ENCODE measurements at places on chromosomes 7 and 10.

DNA sequence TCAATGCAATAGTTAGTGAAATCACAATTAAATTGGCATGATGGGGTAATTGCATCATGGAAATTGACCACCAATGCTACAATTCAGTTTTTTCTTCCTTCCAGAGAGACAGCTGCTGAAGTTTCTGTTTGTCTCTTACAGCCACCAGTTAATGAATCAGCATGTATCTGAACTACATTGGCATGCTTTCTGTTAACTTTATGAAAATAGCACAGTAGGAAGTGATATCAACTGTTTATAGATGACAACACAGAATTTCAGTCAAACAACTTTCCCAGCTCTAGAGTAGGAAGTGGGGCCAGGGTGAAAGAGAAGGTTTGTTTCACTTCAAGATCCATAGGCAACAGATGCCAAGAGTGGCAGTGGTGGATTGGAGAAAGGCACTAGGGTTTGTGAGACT, 339.6 kb upstream of the VWC2 start:
- DNase-seq = no peak

DNA sequence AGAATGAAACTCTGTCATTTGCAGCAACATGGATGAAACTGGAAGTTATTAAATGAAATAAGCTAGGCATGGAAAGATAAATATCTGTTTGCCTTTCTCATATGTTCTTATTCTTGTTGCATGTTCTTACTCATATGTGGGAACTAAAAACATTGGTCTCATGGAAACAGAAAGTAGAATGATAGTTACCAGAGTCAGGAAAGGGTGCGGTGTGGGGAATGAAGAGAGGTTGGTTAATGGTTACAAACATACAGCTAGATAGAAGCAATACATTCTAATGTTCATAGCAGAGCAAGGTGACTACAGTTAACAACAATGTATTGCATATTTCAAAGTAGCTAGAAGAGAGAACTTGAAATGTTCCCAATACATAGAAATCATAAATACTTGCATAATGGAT, 105.1 kb downstream of the FAM107B start:
- DNase-seq = no peak

DNA sequence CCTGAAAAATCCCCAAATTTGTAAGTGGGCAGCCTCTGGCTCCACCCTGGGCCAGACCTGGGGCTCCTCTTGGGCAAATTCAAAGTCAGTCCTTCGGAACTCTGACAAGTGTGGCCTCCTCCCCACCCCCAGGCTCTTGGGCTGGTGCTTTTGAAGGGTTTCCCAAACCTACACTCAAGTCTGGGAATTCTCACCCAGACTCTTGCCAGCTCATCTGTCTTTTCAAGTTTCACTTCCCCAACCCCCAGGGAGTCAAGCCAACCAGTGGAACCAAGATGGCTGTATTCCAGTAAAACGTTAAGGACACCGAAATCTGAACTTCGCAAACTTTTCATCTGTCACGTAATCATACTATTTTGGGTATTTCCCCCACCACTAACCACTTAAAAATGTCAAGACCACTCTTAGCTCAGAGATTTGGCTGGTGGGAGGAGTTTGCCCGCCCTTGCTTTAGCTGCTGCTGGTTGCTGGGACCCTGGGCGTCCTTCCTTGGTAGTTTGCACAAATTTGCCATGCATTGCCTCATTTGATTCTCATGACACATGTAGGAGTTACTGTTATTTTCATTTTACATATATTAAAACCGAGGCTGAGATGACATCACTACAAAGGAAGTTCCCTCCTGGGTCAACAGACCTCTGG, 1.7 kb upstream of the MYO1G start:
- DNase-seq = no peak

- DNase-seq = no peak
Observed at GRCh38 chr7:102125127-102125596, 161.5 kb upstream of the SH2B2 start.

DNA sequence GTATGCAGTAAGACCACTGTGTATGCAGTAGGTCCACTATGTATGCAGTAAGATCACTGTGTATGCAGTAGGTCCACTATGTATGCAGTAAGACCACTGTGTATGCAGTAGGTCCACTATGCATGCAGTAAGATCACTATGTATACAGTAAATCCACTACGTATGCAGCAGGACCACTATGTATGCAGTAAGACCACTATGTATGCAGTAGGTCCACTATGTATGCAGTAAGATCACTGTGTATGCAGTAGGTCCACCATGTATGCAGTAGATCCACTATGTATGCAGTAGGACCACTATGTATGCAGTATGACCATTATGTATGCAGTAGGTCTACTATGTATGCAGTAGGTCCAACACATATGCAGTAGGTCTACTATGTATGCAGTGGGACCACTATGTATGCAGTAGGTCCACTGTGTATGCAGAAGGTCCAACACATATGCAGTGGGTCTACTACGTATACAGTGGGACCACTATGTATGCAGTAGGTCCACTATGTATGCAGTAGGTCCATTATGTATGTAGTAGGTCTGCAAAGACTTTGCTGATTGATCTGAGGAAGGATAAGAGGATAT, 313.6 kb downstream of the ADARB2 start:
- no peak for DNase-seq

GRCh38 chr7:6446838-6447580, 745 bp downstream of the DAGLB start:
- DNase-seq = peak; percentile 21

DNA sequence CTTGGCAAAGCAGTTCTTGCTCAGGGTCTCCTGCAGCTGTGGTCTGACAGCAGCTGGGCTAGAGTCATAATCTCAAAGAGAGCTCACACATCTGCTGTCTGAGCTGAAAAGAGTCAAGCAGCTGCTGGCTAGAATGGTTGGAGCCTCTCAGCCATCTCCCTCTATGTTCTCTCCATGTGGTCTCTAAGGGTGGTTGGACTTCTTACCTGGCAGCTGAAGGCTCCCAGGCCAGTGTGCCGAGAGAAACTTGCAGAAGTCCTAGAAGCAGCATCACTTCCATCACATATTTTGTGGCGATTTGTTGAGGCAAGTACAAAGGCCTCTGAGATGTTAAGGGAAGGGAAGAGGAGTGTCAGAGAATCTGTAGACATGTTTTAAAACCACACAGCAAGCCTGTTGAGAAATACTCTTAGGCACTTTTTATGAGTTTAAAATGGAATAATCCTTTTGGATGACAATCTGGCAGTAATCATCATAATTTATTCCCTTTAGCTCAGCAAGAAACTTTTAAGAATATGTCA, 93.2 kb downstream of the REEP3 start:
- DNase-seq = no peak

DNA sequence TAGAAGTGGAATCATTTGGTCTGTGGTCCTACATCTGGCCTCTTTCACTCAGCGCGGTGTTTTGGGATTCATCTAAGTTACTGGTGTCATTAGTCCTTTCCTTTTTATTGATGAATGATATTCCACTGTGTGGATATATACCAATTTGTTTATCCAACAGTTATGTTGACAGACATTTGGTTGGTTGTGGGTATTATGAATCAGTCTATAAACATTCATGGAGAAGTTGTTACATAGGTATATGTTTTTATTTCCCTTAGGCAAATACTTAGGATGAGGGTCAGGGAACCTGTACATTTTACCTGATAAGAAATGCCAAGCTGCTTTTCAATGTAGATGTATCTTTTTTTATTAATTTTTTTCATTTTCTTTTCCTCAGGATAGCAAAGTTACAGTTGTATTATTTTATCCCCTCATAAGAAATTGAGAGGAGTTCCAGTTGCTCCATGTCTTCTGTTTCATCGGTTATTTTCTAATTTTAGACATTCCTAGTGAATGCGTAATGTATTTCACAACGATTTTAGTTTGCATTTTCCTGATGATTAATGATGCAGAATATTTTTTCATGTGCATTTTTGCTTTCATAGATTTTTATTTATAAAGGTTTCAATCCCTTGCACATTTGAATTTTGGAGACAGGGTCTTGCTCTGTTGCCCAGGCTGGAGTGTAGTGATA, 203.8 kb upstream of the SH2B2 start:
- no peak for DNase-seq

GRCh38 chr7:43559171-43559945, 23.6 kb upstream of the STK17A start:
- DNase-seq = no peak

GRCh38 chr10:75499556-75500160, 68.2 kb downstream of the LRMDA start:
- no peak for DNase-seq

DNA sequence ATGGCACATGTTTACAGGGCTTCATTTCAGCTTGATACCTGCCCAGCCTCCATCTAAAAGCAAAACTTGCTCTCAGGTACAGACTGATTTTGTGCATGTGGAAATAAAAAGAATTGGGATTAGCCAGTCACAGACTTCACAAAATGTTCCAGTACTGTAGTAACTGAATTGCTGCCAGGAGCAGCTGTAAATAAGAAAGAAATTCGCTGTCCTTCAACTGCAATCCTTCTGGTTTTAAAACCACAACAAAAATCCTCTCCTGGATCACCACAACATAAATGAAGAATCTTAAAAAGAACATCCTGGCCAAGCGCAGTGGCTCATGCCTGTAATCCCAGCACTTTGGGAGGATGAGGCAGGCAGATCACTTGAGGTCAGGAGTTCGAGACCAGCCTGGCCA, 3.9 kb upstream of the MIOS start:
- DNase-seq = no peak

All from natural killer cell (primary cell).